Mammary epithelial cell (primary cell): ENCODE measurements at places on chromosomes 7 and 10. TPM values are rescaled to one million over a fixed set of nuclear protein-coding genes. Genes with fewer than 3 reads are reported as not detected.

The PRRT4 gene
- 0.26 TPM for polyA plus RNA-seq

The SORCS3 gene
- polyA plus RNA-seq = not detected

The WASHC2C gene
- polyA plus RNA-seq = 7.4 TPM

The IL2RA gene
- polyA plus RNA-seq = not detected

The PSPH gene
- polyA plus RNA-seq = 37.3 TPM

The ZNF212 gene
- 5.4 TPM for polyA plus RNA-seq
